ENCODE measurements at places on chromosomes 3 and 15. TPM values are rescaled to one million over a fixed set of nuclear protein-coding genes. Genes with fewer than 3 reads are reported as not detected.
A peak's percentile ranks its signal among the peaks of the same experiment; 100 is the strongest.

DNA sequence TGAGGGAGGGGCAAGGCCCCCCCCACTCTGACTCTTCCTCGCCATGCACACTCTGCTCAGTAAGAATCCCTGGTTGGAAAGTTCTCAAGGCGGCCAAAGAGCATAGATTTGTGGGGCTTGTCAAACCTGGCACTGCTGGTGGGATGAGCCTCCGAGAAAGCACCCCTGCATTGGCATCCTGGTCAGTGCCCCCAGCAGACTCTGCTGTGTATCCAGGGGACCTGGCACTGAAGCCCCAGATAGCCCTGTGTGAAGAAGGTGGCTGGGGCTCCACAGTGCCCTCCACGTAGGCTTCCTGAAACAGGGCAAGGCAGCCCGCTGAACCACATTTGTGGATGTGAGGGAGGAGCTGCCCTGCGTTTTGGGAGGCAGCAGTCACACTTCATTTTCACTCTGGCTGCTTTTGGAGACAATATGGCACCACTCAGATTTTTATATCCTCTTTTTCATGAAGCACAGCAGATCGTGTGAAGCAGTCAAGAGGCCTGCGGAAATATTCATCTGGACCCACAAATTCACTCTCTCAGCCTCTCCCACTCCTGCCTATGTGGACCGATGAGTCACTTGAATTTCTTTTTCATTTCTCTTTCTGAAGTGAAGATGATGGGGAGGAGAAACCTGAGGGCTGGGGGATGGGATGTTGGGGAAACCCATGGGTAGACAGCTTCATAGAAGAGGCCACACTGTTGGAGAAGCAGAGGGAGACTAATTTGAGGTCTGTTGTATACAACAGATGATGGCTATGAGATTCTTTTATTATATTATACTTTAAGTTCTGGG is 88.7 kb upstream of the BCL6 start:
- DNase-seq = no peak
- no peaks in the 10 kb centered on the region for H3K36me3 ChIP-seq
- H3K27ac ChIP-seq = no peak overlapping the region
- H3K4me1 ChIP-seq = no peaks in the 10 kb centered on the region
- no peak overlapping the region for H3K4me3 ChIP-seq

OR5K2 gene
- not detected for total RNA-seq

GRCh38 chr15:96551196-96551595 is 220.7 kb downstream of the NR2F2 start:
- no peaks in the 10 kb centered on the region for H3K4me1 ChIP-seq
- no peak overlapping the region for H3K4me3 ChIP-seq
- no peak for DNase-seq
- no peaks in the 10 kb centered on the region for H3K27me3 ChIP-seq
- H3K27ac ChIP-seq = no peak overlapping the region

GRCh38 chr3:4751502-4752101 is 227.6 kb upstream of the BHLHE40 start:
- H3K4me1 ChIP-seq = peaks cover 22% of the 10 kb centered on the region
- peak overlapping the region; percentile 80 for H3K27ac ChIP-seq
- no peaks in the 10 kb centered on the region for H3K27me3 ChIP-seq

RETNLB gene
- total RNA-seq = not detected

- no peaks in the 10 kb centered on the region for H3K4me1 ChIP-seq
- DNase-seq = no peak
- H3K27ac ChIP-seq = no peak overlapping the region
- peaks cover 10% of the 10 kb centered on the region for H3K27me3 ChIP-seq
- no peaks in the 10 kb centered on the region for H3K36me3 ChIP-seq
- H3K4me3 ChIP-seq = no peak overlapping the region
These were observed 132.6 kb upstream of the LIPC start for GRCh38 chr15:58298879-58299850.

CIB2 gene
- total RNA-seq = 4.0 TPM

DNA sequence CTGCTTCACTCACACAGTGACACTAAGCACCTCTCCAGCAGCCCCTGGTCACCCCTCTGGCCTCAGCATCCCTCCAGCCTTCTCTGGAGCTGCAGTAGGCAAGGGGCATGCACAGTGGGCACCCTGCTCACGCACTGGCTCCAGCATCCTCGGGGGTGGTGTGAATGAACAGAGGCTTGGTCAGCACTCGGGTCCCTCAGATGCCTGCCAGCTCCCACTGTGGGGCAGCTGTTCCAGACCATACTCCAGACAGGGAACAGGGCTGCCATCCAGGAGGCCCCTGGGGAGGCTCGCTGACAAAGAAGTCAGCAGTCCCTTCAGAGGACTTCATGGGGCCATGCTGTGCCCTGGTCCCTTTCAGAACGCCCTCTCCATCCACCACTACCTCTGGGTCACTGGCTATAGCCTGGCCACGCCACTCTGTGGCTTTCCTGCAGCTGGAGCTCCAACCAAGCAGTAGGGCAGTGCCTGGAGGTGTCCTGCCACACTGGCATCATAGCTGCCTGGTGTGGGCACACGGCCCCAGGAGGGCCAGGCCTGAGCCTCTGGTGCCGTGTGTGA is 26.3 kb downstream of the ALS2CL start:
- no peak overlapping the region for H3K27ac ChIP-seq
- no peaks in the 10 kb centered on the region for H3K4me1 ChIP-seq
- H3K4me3 ChIP-seq = no peak overlapping the region
- H3K27me3 ChIP-seq = no peaks in the 10 kb centered on the region
- H3K36me3 ChIP-seq = no peaks in the 10 kb centered on the region

WHAMM gene
- total RNA-seq = 9.4 TPM

GRCh38 chr3:135532021-135532420 is 433.5 kb upstream of the PPP2R3A start:
- no peak for DNase-seq
- H3K27me3 ChIP-seq = no peaks in the 10 kb centered on the region
- no peaks in the 10 kb centered on the region for H3K4me1 ChIP-seq
- no peaks in the 10 kb centered on the region for H3K36me3 ChIP-seq
- no peak overlapping the region for H3K27ac ChIP-seq
- H3K4me3 ChIP-seq = no peak overlapping the region

DNA sequence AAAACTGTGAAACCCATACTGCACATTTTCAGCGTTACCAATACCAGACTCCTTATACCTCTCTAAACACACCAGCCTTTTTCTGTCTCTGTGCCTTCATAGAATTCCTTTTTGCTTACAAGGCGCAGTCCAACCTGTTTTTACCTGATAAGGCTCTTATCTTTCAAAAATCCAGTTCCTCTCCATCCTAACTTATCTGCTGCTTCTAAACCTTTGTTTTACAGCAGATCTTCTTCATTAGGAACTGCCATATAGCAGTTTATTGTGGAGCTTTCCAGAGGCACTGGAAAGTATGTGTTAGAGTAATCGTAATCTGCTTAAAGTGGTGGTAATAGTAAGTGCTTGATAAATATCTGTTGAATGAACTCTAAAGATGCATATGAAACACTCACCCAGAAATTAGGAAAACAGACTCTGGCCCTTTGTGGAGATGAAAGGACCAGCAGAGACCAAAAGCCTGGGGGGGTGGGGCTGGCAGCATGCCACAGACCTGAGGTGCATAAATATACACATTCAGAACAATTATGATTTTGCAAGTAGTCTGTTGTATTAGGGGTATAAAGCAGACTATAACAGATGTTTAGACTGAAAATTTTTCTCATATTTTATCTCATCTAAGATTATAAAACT is 29.3 kb downstream of the PPP2R3A start:
- H3K27me3 ChIP-seq = no peaks in the 10 kb centered on the region
- no peaks in the 10 kb centered on the region for H3K36me3 ChIP-seq
- no peak overlapping the region for H3K27ac ChIP-seq
- no peak for DNase-seq
- peaks cover 24% of the 10 kb centered on the region for H3K4me1 ChIP-seq

GRCh38 chr3:48320996-48321395 is 12.5 kb downstream of the SPINK8 start:
- H3K27me3 ChIP-seq = peaks cover 17% of the 10 kb centered on the region
- DNase-seq = no peak
- H3K4me1 ChIP-seq = no peaks in the 10 kb centered on the region

RTP3 gene
- total RNA-seq = not detected

DNA sequence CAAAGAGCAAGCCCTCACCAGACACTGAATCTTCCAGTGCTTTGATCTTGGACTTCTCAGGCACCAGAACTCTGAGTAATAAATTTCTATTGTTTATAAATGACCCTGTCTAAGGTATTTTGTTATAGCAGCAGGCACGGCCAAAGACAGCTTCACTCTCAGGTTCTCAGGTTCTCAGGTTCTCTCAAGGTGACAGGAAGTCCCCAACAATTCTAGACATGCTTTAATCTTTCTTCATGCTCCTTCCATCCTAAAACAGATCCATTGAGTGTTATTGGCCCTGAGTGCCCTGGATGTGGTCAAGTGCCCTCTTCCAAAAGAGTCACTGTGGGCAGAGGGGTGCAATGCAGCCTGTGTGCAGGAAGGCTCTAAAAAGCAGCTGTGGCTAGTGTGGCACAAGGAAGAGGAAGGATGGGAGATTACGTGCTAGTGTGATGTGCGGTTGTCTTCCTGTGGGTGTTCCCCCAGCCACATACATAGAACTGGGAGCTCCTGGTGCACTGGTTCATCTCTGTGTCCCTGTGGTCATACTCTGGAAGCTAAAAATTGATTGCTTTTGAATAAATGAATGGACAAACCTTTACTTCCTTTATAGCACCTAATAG is 11.0 kb upstream of the RAB7A start:
- no peaks in the 10 kb centered on the region for H3K4me1 ChIP-seq
- no peak for DNase-seq
- no peaks in the 10 kb centered on the region for H3K36me3 ChIP-seq
- no peak overlapping the region for H3K4me3 ChIP-seq

CCR2 gene
- total RNA-seq = not detected

GRCh38 chr3:107637416-107638183 is 114.8 kb downstream of the BBX start:
- no peaks in the 10 kb centered on the region for H3K4me1 ChIP-seq
- no peaks in the 10 kb centered on the region for H3K36me3 ChIP-seq
- no peak overlapping the region for H3K27ac ChIP-seq
- no peaks in the 10 kb centered on the region for H3K27me3 ChIP-seq
- no peak for DNase-seq
- H3K4me3 ChIP-seq = no peak overlapping the region

NUDT16 gene
- total RNA-seq = 29.7 TPM

LRRC31 gene
- total RNA-seq = not detected

DNA sequence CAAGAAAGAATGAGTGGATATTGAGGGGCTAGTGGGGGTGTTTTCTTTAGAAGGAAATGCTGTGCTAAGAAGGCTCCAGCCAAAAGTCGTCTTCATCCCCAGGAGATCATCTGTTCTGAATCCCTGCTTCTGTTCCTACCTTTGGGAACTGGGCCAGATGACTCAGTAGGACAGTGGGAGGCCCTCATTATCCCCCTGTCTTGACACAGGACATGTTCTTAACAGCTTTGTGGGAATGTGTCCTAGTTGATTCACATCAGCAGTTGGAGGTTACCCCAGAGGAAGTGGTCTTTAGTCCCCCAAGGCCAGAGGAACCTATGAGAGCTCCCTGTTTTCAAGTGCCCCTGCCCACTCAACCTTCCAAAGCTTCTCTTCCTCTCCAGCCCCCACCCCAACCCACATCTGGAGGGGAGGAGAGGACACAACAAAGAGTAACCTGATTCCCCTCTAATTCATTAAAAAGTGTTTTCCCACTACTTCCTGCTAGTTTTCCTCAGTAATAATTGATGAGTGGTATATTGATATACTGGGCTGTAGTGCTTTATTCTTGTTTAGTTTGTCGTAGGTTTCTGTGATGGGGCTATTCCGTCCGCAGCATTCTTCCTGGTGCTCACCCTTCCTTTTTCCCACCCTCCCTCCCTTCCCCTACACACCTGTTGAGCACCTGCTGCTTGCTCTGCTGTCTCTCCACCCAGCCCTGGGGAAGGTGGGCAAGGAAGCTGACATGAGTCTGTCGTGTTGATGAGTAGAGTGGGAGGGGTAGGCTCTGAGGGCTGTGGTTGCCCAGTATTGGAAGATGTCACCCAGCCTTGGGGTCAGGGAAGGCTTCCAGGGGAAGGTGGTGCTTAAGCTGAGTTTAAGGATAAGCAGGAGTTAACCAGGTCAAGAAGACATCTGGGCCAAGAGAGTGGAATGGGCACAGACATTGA is 9.3 kb downstream of the PXYLP1 start:
- no peak for DNase-seq
- H3K36me3 ChIP-seq = no peaks in the 10 kb centered on the region
- no peak overlapping the region for H3K27ac ChIP-seq
- no peak overlapping the region for H3K4me3 ChIP-seq
- no peaks in the 10 kb centered on the region for H3K27me3 ChIP-seq
- H3K4me1 ChIP-seq = no peaks in the 10 kb centered on the region

GP5 gene
- not detected for total RNA-seq

- H3K4me3 ChIP-seq = no peak overlapping the region
- H3K4me1 ChIP-seq = no peaks in the 10 kb centered on the region
- H3K36me3 ChIP-seq = no peaks in the 10 kb centered on the region
- no peak for DNase-seq
These were observed 175.2 kb downstream of the TP63 start for GRCh38 chr3:189806171-189806951.

DNA sequence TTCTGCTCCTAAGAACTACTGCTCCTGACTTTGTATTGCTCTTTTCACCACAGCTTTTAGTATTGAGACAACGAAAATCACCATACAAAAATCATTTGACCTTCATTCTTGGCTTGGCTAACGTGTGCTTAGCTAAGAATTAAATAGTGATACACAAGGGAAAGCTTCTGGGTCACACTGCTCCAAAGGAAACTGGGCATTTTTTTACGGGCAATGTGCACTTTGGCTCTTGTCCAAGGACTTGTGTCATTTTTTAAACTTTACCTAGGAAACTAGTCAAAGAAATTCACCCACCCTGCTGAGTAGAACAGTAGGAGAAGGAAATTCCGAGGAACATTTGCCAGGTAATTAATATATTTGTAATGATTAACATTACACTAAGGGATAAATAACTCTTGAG is 19.8 kb downstream of the WDR72 start:
- H3K27ac ChIP-seq = no peak overlapping the region
- no peaks in the 10 kb centered on the region for H3K27me3 ChIP-seq
- H3K4me1 ChIP-seq = no peaks in the 10 kb centered on the region
- no peaks in the 10 kb centered on the region for H3K36me3 ChIP-seq

GYG1 gene
- 58.5 TPM for total RNA-seq

DNA sequence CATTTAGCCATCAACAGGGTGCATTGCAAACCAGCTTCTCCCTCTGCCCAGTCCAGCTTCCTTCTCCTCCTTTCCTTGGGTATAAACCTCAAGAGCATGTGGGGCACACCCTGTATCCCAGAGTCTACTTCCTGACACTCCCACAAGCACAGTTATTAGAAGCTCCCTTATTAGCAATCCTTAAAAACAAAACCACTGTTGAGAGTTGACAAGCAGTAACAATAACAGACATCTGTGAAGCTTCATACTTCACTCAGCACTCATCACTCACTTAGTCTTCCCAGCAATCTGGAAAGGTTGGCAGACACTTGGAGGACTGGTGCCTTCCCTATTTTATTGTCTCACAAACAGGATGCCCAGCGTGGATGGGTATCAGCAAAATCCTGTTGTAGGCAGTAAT is 155.5 kb upstream of the PROK2 start:
- H3K27ac ChIP-seq = no peak overlapping the region
- H3K4me1 ChIP-seq = no peaks in the 10 kb centered on the region
- no peaks in the 10 kb centered on the region for H3K36me3 ChIP-seq
- no peak for DNase-seq
